ENCODE measurements at places on chromosomes 6 and 20.

- DNase-seq, result peak; percentile 97
These were observed 233.9 kb downstream of the PRL start for GRCh38 chr6:22062807-22063408.

DNA sequence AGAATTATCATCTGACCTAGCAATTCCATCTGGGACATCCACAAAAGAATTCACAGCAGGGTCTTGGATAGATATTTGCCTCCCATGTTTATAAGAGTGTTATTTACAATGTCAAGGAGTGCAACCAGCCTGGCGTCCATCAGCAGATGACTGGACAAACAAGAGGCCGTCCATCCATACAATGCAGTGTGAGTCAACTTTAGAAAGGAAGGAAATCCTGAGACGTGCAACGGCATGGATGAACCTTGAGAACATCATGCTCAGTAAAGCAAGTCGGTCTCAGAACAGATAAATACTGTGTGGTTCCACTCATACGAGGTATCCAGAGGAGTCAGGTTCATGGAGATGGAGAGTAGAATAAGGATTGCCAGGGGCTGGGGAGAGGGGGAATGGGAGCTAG, 46.4 kb downstream of the FOXF2 start:
- no peak for DNase-seq

GRCh38 chr6:147660334-147661311, 152.1 kb downstream of the SAMD5 start:
- no peak for DNase-seq

- DNase-seq, result no peak
These were observed 246.8 kb upstream of the STXBP5 start for GRCh38 chr6:146957181-146958093.

- DNase-seq, result no peak
These were observed 17.0 kb upstream of the CPNE5 start for GRCh38 chr6:36856277-36856676.

GRCh38 chr20:57883761-57884160, 173.9 kb upstream of the PMEPA1 start:
- DNase-seq, result peak; percentile 11

DNA sequence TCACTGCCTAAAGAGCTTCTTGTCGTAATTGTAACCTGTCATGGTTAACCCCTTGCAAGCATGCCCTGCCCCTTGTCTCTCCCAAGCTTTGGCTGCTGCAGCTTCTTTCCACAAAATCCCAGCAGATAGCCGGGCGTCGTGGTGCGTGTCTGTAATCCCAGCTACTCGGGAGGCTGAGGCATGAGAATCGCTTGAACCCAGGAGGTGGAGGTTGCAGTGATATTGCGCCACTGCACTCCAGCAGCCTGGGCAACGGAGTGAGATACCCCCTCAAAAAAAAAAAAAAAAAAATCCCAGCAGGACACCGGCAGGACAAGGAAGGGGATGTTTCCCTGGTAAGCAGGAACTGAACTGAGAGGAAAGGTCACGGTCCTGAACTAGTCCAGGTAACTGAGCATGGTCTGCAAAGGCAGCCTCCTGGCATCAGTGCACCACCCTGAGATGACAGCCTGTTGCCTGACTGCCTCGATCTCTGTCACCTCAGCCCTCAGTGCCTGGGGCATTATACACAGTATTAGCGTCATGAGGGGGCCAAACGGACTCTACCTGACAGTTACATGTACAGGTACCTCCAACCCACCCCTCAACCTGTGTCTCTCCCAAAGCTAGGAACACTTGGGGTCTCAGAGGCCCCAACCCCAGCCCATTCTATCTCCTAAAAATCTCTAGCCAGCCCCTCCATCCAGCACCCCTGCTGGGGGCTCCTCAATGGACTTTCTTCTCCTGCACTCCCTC, 1.8 kb downstream of the LZTS3 start:
- DNase-seq, result no peak

DNA sequence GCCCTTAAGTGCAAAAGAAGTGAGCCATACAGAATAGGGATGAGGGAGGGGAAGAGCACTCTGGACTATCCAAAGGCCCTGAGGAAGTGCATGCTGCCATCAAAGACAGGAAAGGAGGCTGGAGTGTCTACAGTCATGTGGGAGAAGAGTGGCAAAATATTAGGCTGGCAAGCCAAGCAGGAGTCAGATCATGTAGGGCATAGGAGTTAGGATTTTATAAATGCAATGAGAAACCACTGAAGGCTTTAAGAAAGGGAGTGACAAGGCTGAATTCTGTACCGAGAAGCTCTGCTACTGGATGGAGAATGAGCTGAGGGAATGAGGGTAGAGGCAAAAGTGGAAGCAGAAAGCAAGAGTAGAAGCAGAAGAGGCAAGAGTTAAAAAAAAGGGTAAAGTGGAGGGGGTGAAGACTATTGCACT, 2.3 kb downstream of the ZSCAN31 start:
- DNase-seq, result no peak

- no peak for DNase-seq
These were observed 22.9 kb upstream of the TMEM170B start for GRCh38 chr6:11514672-11515071.
